ENCODE measurements at places on chromosomes 2 and 18.

DNA sequence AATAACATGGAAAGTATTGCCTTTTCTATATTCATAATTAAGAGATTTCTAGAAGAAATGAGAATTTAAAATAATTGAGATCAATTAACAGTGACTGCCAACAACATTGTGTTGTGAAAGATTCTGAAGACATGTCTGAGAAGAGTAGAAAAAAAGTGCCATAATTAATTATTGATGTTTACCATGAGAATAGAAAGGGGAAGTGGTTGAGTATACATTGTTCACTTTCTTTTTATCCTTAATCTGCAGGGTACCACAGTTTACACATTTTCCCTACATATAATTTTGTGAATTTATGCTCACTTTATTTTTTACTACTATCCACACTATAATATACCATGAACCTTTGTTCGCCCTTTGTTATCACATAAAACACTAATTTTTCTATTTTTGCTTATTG, 47.1 kb upstream of the UBE2E3 start:
- no peak for DNase-seq

GRCh38 chr2:135226961-135227360, 174.9 kb downstream of the RAB3GAP1 start:
- DNase-seq = peak; percentile 63

GRCh38 chr2:240572141-240573031, 4.1 kb downstream of the RNPEPL1 start:
- no peak for DNase-seq

GRCh38 chr18:24176727-24177416, 38.0 kb downstream of the CABYR start:
- peak; percentile 61 for DNase-seq

DNA sequence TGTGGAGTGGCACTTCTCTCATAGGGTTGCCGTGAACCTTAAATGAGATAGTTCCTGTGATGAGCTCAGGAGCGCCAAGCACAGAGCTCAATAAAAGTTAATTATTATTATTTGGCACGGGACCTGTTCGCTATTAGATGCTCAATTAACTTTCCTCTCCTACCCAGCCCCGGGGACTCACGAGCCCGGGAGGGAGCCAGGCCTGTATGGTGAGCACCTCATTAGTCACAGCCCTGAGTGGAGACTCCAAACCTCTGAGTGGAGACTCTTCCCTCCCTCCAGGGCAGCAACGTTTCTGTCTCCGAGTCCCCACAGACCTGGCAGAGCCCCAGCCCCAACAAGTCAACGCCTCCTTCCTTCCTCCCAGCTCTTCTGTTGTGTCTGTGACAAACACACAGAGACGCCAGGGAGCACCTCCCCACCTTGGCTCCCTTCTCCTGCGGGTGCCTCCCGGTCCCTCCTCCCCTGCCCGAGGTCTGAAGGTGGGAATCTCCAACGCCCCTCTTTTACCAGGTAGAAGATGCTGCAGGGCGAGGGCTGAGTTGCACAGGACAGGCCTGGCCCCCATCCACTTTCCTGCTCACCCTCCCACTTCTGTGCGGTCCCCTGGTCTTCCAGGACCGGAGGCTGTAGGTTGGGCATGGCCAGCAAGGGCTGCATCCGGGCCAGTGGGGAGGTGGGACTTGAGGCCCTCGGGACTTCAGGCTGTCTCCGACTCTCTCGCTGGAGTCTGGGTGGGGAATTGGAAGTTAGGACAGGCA, 52.7 kb upstream of the ODC1 start:
- no peak for DNase-seq

GRCh38 chr18:67080601-67081000, 435.9 kb downstream of the DSEL start:
- DNase-seq = no peak
